ENCODE measurements at places on chromosomes 6 and 20.

- no peak for DNase-seq
These were observed 3.6 kb downstream of the CPNE1 start for GRCh38 chr20:35661053-35661452.

GRCh38 chr20:11712639-11713160 is 205.0 kb upstream of the BTBD3 start:
- no peak for DNase-seq

- DNase-seq: no peak
These were observed 39.4 kb downstream of the SLC9A8 start for GRCh38 chr20:49851991-49852390.

- DNase-seq: no peak
These were observed 1130.1 kb downstream of the HACE1 start for GRCh38 chr6:103729658-103730057.

GRCh38 chr20:53124075-53124551 is 152.0 kb downstream of the TSHZ2 start:
- no peak for DNase-seq

DNA sequence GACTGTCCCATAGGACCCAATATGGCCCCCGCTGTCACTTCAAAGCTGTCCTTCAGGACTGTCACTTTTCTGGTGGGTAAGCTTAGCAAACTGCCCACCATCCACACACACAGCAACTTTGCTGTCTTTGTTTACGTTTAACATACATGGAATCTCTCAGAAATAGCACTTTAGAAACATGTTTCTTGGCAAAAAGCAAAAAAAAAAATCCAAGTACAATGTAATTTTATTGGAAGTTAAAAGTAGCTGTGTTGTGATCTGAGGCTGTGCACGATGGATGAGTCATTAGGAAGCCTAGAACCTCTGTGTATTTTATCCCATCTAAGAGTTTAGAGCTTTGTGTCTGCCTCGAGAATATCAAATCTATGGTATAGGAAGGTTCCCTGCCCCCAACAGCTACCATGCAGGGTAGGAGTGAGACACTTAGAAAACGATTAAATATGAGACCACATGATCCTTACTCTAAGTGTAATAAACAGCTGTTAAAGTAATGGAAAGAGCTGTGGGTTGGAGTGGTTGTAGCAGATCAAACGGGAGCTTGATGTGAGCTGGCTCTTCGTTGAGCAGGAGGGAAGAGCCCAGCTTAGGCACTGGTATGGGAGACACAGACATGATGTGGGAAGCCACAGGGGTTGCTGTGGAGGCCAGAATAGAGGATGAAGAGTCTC is 119.5 kb downstream of the PLEKHG1 start:
- no peak for DNase-seq

DNA sequence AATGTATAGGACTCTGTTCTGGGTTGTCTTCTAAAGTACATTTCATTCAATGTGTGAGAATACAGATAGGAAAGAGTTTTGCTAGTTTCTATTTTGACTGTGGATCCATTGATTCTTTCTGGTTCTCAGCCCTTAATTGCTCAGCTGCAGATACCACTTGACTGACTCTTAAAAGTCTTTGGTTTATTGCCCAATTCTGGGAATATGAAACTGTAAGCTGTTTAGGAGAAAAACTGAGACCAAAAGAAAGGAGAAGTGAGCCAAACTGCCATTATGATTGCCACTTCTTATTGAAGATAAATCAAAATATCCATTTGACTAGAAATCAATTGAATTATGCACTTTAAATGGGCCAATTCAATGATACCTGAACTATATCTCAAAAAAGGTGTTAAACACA is 211.4 kb downstream of the ESR1 start:
- no peak for DNase-seq

GRCh38 chr20:5779071-5779900 is 29.1 kb downstream of the SHLD1 start:
- DNase-seq: no peak

DNA sequence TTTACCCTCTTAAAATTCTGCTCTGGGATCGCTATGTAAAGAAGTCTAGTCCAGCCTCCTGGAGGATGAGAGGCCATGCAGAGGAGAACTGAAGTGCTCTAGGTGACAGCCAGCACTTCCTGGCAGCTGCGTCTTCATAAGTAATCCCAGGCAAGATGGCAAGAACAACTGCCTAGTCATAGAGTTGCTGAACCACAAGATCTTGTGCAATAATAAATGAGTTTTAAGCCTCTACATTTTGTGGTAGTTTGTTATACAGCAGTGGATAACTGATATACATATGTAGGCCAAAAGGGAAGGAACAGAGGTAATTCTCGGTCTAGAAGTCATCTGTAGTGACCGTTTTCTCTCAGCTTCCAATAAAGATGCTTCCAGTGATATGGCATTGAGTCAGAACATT is 103.8 kb upstream of the FLRT3 start:
- DNase-seq: no peak

GRCh38 chr6:149888659-149889058 is 9.3 kb downstream of the RAET1E start:
- no peak for DNase-seq

DNA sequence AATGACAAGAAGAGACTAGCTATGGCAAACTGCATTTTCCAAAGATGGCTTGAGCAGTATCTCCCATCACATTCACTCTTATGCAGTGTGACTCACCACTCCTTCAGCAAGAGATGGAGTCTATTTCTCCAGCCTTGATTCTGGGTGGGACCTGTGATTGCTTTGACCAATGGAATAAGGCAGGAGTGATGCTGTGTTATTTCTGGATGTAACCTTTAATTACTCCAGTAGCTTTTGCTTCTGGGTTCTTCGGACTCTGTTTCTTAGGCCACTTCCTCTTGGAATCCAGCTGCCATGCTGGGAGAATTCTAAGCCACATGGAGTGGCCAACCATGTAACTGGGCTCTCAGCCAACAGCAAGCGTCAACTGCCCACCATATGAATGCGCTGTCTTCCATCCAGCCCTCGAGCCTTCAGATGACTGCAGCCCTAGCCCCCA is 50.7 kb downstream of the TGM2 start:
- no peak for DNase-seq

DNA sequence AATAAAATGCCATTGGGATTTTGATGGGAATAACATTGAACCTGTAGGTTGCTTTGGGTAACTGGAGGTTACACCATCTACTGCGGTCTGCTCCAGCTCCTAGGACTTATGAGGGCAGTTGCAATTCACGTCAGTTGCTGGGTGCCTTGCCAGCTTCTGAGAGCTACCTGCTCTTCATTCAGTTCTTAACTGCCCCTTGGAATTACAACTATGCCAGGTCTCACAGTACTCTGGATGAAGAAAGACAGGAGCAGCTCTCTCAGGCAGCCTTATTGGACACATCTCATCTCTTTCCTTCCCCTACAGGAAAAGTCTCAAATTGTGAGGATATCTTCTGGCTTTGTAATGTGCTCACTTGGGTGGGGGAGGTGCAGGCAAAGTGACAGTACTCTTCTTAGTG is 1643.3 kb downstream of the GRIK2 start:
- no peak for DNase-seq

- DNase-seq: no peak
These were observed 14.2 kb downstream of the PAX1 start for GRCh38 chr20:21719592-21720214.

- no peak for DNase-seq
These were observed 24.1 kb upstream of the PAX1 start for GRCh38 chr20:21681234-21681921.

GRCh38 chr20:12044969-12045368 is 127.3 kb downstream of the BTBD3 start:
- no peak for DNase-seq

- no peak for DNase-seq
These were observed 58.5 kb downstream of the AHI1 start for GRCh38 chr6:135438907-135439535.

- no peak for DNase-seq
These were observed 34.4 kb upstream of the BCAS1 start for GRCh38 chr20:54104781-54105180.

- peak; percentile 45 for DNase-seq
These were observed 693 bp upstream of the SLC29A1 start for GRCh38 chr6:44222486-44223318.

- no peak for DNase-seq
These were observed 305.0 kb downstream of the GMDS start for GRCh38 chr6:1940381-1940780.

DNA sequence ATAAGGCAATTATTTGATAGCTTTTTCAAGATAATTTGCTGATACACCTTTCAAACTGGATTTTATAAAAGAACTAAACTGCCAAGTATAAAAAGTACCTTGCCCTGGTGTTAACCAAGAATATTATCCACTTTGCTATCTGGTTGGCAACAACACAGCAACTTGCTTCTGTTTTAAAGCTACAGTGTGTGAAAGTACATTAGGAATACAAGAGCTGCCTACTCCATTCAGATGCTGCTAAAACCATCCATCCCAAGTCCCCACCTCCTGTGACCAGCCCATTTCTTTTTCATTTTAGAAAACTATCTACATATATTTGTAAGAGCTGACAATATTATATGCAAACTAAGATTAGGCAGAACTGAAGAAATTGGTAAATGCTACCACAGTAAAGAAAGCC is 12.8 kb downstream of the CLDN20 start:
- DNase-seq: no peak

GRCh38 chr20:9838378-9839295 is at the start of gene PAK5:
Gene PAK5 (minus strand): TSS chr20:9839076. CDS start chr20:9644328, 194,748 bp downstream.
- no peak for DNase-seq

DNA sequence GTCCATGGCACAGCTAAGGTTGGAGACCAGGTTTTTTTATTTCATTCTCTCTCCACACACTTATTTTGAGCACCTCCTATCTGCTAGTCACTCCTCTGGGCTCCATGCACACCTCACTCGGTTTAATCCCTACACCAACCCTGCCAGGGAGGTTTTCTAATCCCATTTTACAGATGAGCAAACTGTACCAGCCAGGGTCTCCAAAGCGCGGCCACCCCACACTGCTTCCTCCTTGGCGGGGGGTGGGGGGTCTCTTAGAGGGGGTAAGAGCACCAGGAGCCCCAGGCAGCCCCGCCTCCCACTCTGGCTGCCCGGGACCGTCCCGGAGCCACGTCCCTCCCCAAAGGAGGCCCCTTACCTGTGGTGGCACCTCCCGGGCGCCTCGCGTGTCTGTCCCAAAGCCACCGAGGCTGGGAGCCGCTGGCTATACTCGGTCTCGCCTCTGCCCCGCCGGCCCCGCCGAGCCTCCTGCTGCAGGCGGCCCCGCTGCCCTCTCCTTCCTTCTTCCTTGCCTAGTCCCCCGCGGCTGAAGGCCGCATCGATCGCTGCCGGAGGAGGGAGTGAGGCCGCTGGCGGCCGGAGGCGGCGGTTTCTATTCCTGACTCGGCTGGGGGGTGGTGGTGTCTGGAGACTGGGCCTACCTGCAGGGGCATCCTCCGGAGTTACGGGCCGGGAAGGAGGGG is at the start of gene KCNS1:
KCNS1 (minus strand) TSS at position 565 of the 683 bp plus-strand sequence. CDS start 1,891 bp downstream, outside the sequence.
- DNase-seq: no peak

DNA sequence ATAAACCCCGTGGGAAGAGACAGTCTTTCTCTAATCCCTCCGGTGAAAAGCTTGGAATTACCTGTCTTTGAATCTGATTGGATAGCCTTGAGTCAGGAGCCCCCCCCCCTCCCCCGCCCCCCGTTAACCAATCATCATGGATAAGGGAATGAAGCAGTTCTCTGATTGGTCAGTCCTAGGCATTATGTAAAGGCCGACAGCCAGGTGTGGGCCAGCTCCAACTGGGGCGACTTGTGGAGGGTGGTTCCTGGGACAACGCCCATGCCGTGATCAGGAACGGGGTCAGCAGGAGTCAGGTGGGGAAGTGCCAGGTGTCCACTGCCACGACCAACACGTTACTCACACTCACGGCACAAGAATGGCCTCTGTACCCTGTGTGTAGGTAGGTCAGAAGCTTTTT is 406.8 kb upstream of the SULF2 start:
- DNase-seq: no peak

- DNase-seq: no peak
These were observed 20.8 kb downstream of the ZC2HC1B start for GRCh38 chr6:143885116-143885515.

DNA sequence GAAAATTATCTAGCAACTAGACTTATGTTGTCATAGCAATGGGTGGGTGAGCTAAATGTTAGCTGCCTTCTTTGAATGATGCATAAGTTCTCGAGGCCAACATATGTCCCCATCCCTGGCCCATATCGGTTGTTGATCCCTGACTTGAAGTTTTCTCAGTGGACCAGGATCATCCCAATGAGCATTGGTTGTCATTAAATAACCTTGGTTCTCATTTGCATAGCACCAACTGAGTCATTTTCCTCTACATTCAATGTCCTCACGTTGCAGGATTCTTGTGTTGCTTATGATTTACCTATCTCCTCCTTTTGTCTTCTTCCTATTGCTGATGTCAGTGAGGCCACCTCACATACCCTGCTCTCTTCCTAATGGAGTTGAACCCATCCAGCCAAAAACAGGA is 12.1 kb upstream of the AHCY start:
- DNase-seq: no peak

GRCh38 chr6:53347250-53347920 is 1.4 kb downstream of the ELOVL5 start:
- no peak for DNase-seq

GRCh38 chr20:564192-564591 is 20.6 kb upstream of the CSNK2A1 start:
- DNase-seq: no peak

DNA sequence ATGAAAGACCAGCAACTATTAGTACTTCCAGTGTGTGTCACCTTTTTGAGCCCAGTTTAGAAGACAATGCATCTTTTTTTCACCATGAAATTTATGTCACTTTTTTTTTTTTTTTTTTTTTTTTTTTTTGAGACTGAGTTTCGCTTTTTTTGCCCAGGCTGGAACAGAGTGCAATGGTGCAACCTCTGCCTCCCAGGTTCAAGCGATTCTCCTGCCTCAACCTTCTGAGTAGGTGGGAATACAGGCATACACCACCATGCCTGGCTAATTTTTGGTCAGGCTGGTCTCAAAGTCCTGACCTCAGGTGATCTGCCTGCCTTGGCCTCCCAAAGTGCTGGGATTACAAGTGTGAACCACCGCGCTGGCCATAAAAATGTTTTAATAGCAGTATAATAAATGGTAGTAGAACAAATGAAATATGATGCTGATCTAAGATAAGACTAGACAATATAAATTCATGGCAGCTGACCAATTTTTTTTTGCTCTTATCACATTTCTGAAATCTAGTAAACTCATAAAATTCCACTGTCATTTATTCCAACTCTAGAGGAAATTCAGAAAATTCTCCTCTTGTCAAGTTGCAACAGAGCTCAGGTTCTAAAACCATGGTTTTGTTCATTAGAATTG is 21.3 kb downstream of the NHSL1 start:
- no peak for DNase-seq

GRCh38 chr20:62104791-62105345 is 17.4 kb upstream of the LSM14B start:
- no peak for DNase-seq

GRCh38 chr6:53718597-53719460 is 53.3 kb upstream of the KLHL31 start:
- peak; percentile 65 for DNase-seq

- DNase-seq: no peak
These were observed 61.0 kb upstream of the REV3L start for GRCh38 chr6:111543913-111544435.

DNA sequence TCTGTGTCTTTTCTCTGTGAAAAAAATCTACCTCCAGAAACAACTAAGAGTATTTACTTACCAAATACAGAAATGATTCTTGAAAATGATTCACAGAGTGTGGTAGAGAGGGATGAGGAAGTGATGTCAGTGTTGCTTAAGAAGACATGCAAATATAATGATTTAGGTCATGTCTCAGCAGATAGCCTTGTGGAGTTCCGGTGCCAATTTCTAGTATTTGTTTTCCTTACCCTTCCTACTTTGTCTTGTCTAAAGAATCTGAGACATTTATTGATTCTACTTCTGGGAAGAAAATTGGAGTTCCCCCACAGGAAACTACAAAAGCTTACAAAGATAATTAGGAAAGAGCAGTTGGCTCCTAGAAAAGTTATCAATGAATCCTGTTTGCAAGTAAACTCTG is 68.8 kb downstream of the GJA1 start:
- no peak for DNase-seq

Data from natural killer cell treated with Interleukin-12 subunit alpha and Interleukin-12 subunit beta and Interleukin-15 and Interleukin-18, amount 100 ng/mL, for 72 hours (primary cell).